ENCODE measurements at places on chromosomes 4 and X. TPM values are rescaled to one million over a fixed set of nuclear protein-coding genes. Genes with fewer than 3 reads are reported as not detected.

The FGFBP2 gene
- polyA plus RNA-seq = not detected

GRCh38 chrX:131958724-131959123 is 64.4 kb upstream of the STK26 start:
- DNase-seq = no peak

GRCh38 chr4:42995343-42995944 is 102.9 kb downstream of the GRXCR1 start:
- DNase-seq = no peak

DNA sequence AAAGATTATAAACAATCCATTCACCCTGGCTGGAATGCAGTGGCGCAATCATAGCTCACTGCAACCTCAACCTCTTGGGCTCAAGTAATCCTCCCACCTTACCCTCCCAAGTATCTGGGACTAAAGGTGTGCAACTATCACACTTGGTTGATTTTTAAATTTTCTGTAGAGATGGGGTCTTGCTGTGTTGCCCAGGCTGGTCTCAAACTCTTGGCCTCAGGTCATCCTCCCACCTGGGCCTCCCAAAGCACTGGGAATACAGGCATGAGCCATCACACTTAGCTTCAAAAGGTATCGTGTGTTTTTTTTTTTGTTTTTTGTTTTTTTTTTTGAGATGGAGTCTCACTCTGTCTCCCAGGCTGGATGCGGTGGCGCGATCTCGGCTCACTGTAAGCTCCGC is 71.5 kb downstream of the FRYL start:
- DNase-seq = no peak

- DNase-seq = no peak
Observed at GRCh38 chrX:40237731-40238178, 140.0 kb upstream of the BCOR start.

GRCh38 chrX:11461201-11462001 is 168.2 kb downstream of the AMELX start:
- no peak for DNase-seq

- DNase-seq = no peak
Observed at GRCh38 chr4:119211867-119212233, 663 bp upstream of the USP53 start.

- DNase-seq = no peak
Observed at GRCh38 chrX:132732236-132732635, 226.2 kb downstream of the HS6ST2 start.

- DNase-seq = no peak
Observed at GRCh38 chr4:77631276-77631675, 25.7 kb downstream of the CXCL13 start.

DNA sequence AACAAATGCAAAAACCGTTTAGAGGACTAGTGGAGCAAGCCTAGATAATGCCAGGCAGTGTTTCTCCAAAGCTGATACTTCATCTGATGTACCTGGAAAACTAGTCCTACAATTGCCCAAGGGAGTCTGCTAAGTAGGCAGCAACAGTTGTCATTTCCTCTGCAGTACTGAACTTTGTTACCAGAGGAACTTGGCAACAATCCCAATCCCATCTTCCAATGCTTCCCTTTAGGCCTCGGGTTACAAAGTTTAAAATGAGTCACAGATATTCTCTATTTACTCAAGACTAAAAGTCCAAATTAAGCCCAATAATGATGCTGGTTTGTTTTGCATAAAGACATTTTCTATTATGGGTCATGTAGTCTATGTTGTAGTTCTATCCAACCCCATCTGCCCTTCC is 120.0 kb upstream of the GLRA2 start:
- no peak for DNase-seq

DNA sequence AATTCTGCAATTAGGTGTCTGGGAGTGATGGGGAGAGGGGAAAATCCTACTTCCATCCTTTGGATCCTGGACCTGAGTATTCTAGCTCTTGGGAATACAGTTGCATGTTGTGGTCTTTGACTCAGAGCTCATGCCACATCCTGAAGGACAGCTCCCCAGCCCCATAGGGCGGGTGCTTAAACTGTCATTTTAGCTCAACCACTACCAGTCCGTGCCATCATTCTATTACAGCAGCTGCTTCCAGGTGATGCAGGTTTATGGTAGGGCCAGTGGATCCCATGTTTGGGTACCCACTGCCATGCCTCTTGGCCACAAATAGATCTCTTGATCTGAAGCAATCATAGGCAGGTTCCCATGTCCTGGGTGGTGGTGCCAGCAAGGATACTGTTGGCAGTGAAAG is 34.7 kb downstream of the CCKAR start:
- no peak for DNase-seq

DNA sequence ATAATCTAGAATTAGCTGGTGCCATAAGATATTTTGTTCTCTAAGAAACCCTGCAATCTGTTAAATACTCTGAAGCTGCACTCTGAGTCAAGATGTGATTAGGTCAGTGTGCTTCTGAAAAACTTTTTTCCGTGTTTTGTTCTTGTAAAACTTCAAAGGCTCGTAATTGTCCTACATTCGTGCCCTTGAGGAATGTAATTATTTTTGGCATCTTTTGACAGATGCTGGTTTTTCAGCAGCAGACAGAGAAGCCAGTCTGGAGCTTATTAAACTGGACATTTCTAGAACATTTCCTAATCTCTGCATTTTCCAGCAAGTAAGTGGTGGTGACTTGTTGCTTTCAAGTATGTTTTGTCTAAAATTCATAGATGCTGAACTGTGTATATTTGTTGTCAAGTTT is 36.8 kb upstream of the TADA2B start:
- DNase-seq = no peak

GRCh38 chr4:38366456-38366855 is 297.5 kb upstream of the KLF3 start:
- DNase-seq = no peak

DNA sequence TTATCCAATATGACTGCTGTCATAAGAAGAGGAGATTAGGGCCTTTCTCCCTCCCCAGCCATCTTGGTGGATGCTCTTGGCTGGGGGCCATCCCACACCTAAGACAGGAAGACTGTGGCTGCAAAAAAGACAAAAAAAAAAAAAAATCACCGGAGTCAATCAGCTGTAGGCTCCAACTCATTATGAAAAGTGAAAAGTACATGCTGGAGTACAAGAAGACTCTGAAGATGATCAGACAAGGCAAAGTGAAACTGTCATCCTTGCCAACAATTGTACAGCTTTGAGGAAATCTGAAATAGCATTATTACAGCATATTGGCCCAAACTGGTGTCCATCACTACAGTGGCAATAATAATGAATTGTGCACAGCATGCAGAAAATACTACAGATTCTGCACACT is 5.2 kb downstream of the EGFL6 start:
- DNase-seq = no peak

All from kidney (tissue), 22 donors.